ENCODE measurements at places on chromosomes 16 and 17.

DNA sequence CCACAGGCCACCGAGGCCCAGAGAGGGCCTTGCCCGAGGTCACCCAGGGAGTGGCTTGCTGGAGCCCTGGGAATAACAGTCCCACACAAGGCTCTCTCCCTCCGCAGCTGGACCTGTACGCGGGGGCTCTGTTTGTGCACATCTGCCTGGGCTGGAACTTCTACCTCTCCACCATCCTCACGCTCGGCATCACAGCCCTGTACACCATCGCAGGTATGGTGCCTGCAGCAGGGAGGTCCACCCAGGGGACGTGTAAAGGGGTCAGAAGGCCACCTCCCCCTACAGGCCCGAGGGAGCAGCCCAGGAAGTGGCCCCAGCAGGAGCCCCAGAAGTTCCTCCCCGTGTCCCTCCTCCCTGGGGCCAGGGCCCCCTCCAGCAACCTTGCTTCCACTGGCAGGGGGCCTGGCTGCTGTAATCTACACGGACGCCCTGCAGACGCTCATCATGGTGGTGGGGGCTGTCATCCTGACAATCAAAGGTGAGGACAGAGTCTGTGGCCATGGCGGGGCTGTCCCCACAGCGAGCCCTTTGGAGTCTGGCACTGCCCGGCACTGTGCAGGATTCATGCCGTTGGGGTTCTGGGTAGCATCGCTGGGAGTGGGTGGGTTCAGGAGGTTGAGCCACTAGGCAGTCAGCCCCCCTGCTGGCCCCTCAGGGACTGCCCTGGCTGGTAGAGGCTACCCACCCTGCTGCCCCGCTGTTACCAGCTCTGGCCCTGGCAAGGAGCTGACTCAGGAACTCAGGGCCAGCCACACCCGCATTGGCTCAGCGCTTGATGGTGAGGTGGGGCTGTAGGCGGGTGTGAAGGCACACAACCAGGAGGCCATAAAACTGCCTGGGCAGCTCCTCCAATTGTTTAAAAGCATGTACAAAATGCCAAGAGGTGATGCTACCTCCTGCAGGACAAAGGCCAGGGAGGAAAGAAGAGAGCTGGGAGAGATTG is 17.3 kb downstream of the SLC5A10 start:
- DNase-seq, result peak; percentile 86

DNA sequence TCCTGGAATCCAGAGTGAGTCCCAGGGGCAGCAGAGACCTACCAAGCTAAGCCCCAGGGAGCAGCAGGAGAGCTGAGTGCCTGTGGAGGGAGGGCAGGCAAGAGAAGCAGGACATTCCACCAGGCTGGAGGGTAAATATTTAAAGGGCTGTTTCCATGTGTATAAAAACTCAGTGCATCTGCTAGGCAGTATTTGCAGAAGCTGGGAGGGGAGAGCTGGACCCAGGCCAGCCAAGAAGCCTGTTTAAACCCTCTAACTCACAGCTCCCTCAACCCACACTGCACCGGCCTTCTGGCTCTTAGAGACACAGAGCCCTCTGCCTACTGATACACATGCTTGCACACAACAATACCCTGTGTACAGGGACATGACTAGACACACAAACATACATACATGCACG is 22.5 kb upstream of the TMEM132E start:
- DNase-seq, result no peak

- DNase-seq, result no peak
Measured at GRCh38 chr17:71845337-71845736, 275.5 kb upstream of the SOX9 start.

DNA sequence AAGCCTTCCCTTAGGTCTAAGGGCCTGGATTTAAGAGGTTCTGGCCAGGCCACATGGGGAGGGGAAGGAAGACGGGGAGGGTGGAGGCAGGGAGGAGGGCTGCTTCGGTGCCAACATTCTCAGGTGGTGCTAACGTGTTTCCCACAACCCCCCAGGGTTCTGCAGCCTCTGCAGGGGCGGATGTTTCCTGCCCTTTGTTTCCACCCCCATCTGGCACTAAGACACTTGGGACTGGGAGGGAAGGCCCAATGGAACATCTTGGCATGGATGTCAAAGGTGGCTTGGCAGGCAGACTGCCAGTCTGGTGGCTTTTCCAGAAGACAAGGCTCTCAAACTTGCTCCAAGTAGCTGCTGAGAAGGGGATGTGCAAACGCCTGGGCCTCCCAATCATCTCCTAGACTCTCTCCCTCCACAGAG is 12.7 kb downstream of the HIC1 start:
- no peak for DNase-seq

GRCh38 chr16:71426880-71427615 is 14.8 kb downstream of the TLE7 start:
- no peak for DNase-seq

DNA sequence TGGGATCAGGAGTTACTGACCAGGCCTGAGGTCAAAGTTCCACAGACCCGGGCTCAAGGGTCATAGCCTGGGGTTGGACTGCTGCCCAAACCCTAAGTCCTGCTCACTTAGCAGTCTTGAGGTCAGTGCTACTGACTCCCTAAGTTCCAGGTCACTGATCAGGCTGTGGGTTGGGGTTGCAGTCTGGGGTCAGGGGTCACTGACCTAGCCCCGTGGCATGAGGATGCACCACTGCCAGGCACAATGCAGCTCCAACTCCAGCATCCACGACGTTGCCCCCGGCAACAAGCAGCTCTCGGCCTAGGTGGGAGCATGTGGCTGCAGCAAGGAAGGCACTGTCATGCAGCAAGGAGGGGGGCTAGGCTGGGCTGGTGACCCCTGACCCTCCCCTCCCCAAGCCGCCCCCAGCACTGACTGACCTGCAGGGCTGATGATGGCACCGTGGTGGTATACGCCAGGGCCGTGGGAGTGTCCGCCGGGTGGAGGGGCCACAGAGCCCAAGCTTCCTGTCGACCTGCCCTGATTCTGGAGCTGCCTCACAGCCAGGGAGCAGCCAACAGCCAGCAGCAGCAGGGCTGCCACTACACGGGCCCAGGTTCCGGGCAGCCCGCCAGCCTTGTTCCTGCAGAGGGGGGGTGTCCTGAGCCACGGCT is 1.1 kb downstream of the GGT6 start:
- DNase-seq, result no peak

DNA sequence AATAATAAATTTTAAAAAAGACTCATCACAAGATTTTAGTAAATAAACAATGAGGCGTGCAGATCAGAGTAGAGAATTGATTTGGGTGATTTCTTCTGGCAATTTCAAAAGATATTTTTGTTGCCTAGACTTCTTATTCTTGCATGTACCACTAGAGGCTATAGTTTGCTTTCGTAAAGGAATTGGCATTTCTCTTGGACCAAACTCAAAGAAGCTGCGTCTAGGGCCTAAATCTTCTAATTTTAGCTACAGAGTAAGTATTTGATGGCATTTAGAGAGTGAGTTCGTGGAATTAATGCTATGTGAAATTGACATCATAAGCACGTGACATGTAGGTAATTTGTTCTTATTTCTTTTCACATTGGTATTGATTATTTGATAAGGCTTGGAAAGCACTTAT is 24.4 kb upstream of the ABCC11 start:
- DNase-seq, result no peak

DNA sequence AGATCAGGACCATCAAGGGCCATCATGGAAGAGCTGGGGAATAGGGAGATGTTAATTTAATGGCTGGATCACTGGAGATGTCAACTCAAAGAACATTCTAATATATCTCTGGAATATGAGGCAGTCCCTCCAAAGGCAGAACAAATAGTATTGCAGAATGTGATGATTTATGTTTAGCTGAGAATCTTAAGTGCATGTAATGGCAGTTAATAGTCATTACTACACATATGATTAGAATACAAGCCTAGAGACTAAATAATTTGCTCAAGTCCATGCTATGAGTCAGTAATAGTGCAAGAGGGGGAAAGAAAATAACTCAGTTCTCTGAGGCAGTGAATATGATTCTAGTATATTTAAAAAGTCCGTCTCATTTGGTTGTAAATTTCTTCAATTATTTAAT is 32.3 kb downstream of the SNTB2 start:
- no peak for DNase-seq

DNA sequence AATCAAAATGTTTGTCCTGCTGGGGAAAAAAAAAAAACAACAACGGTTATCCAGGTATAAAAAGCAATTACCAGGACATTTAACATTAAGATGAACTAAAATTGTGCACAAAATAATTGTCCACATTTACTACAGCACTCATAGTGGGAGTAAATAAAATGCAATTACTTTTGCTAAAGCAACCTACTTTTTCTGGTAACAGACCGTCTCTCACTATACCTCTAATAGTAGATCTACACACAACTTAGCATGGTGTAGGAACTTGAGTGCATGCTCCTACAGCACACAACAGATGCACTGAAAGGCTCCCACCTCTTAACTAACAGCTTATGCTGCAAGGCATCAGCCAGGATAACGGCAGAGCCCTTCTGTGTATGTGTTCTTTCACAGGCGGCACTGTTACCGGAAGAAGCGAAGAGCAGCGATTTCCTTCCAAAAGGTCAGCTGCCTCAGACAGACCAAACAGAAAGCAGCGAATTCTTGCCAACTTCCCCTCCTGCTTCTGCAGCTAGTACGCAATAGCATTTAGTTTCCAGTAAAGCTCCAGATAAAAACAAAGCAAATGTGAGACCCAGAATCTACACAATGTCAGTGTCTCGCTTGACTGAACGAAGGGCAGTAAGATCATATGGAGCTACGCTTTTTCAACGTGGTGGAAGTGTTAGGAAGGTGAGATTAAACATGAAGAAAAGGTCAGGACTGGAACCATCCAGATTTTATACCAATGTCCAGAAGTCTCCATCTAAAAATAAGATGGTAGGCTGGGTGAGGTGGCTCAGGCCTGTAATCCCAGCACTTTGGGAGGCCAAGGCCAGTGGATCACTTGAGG is 27.6 kb downstream of the STAT5B start:
- no peak for DNase-seq

DNA sequence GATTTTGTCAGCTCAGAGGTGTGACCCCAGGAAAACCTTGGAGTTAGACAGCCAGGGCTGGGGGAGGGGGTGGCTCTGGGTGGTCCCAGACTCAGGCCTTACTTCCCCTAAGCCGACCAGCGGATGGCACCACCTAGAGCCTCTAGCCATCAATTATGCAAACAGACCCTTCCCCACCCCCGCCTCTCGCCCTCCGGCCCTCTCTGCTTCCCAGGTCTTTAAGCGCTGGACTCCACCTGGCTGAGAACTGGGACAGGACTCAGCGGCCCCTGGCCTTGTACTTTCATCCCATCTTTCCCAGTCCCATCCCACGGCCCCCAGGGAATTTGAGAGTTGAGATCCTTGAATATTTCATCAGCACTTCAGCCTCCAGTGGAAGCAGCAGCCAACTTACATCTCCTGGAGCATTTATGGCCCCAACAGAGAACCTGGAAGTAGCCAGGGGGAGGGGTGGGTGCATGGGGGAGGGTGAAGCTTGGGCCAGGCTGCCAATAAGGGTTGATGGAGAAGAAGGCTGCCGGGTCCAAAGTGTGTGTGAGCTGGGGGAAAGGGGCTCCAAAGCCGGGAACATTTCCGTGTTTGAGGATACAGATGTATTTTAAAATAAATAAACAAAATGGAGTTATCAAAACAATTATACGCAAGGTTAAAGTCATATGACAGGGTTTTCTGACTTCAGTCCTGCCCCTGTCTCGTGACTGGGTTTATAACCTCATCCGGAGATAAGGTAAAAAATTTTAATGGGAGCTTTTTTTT is 7.5 kb upstream of the JUP start:
- no peak for DNase-seq

DNA sequence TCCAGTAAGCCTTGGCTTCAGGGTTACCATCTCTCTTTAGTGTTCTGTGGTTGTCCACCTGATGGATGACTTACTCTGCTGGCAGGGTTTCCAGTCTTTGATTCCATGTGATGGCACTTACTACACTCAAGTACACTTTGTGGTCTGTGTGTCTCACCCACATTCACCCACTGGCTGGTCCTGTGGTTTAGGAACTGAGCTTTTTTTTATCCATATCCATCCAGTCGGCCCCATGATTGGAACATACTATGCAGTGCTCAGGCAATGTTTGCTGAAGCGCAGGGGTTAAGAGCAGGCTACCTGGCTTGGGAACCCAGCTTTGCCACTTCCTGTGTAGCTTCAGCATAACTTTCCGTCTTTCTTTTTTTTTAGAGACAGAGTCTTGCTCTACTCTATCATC is 2.8 kb upstream of the FUS start:
- DNase-seq, result no peak

GRCh38 chr16:69236319-69236718 is 49.4 kb downstream of the SNTB2 start:
- no peak for DNase-seq

DNA sequence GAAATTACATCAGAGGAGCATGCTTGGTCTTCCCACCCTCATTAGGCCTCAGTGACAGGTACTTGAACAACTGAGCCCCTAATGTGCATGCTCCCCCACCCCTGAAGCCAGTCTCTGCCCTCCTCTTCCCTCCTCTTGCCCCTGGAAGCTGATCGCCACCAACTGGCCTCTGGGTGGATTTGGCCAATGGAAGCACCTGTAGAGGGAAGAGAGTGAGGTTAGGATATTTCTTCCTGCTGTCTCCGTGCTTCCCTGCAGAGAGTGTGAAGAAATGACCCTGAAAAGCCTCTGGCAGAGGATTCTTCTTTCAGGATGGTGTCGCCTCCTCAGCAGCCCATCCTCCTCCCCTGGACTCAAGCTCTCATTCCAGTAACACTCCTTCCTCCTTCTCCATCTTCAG is 5.9 kb upstream of the CBLN1 start:
- no peak for DNase-seq

DNA sequence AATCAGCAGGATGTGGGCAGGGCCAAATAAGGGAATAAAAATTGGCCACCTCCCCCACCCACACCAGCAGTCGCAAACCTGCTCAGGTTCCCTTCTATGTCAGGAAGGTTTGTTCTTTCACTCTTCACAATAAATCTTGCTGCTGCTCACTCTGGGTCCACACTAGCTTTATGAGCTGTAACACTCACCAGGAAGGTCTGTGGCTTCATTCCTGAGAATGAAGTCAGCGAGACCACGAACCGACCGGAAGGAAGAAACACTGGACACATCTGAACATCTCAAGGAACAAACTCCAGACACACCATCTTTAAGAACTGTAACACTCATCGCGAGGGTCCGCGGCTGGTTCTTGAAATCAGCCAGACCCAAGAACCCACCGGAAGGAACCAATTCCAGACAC is 115.5 kb upstream of the TBX2 start:
- no peak for DNase-seq

- DNase-seq, result no peak
Measured at GRCh38 chr16:23282568-23282967, 19.5 kb upstream of the SCNN1B start.

DNA sequence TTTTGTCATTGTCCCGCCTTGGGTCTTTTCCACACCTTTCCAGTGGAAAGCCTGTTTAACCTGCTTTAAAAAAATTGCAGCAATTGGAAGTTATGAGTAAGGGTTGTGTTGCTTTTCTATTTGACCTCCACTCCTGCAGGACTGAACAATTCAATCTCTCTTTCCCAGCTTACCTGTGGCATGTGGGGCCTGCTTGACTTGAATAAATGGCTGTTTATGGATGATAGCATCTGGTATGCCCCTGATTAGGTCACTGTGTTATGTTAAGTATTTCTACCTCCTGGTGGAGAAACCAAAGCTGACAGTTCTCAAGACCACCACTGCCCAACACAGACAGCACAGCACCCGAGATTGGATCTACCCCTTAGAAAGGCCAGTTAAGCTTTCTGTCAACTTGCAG is 64.8 kb upstream of the NOG start:
- no peak for DNase-seq

- DNase-seq, result no peak
Measured at GRCh38 chr17:73142872-73143381, 21.9 kb upstream of the SSTR2 start.
